Stimulated activated CD4-positive, alpha-beta T cell treated with anti-CD3 and anti-CD28 coated beads, TNF-alpha, amount 100 ng/mL, for 24 hours (primary cell): ENCODE measurements at places on chromosomes 3 and 15.

GRCh38 chr15:90336705-90337141 is 15.4 kb upstream of the ZNF774 start:
- no peak for DNase-seq

DNA sequence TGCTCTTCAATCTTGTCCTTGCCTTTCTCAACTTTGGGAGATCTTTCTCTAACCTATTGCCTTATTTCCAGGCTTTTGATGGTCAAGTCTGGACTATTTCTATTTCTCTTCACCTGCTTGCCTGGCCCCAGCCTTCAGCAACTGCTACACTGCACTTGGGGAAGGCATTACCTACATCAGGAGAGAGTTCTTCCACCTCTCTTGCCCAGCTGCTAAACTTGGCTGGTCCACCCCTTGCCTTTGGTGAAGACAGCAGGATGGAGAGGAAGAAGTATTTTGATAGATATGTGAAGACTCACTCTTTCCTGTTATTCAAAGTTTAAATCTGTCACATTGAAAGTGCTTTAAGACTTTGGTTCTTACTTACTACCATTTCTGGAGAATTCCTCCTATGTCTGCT is 574.8 kb downstream of the ZPLD1 start:
- DNase-seq = no peak

GRCh38 chr15:70530503-70530902 is 232.9 kb downstream of the UACA start:
- DNase-seq = no peak

GRCh38 chr15:76930831-76931396 is 635 bp upstream of the RCN2 start:
- DNase-seq = no peak

GRCh38 chr3:64163755-64164148 is 61.5 kb downstream of the PRICKLE2 start:
- DNase-seq = no peak

DNA sequence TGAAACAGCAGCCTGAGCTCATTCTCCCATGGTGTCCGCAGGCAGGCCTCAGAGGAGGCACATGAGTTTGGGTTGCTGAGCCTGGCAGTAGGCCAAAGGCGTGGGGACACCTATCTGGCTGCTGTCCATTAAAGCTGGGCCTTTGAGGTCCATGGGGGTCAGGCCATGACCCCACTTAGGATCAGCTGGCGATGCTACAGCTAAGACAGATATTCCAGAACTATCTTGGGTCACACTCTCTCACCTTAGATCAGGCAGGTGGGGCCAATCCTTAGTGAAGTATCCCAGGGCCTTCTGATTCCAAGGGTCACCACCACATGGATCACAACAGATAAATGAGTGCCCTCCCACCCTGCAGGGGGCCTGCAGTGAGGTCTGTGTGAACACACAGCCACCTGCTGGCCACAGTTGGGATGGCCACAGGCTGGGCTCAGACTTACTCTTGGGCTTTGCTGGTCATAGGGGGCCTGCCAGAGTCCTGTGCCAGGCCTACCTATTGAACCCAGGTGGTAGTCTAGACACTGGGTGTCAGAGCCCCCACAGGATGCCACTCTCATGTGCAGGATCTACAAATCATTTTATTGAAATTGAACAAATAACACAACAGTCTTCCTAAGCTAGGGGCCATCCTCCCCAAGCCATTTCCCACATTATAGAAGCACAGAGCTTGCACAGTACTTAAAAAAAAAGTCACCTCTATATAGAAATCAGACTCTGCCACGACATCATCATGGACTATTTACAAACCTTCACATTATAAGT is 2.0 kb upstream of the HYAL2 start:
- no peak for DNase-seq

DNA sequence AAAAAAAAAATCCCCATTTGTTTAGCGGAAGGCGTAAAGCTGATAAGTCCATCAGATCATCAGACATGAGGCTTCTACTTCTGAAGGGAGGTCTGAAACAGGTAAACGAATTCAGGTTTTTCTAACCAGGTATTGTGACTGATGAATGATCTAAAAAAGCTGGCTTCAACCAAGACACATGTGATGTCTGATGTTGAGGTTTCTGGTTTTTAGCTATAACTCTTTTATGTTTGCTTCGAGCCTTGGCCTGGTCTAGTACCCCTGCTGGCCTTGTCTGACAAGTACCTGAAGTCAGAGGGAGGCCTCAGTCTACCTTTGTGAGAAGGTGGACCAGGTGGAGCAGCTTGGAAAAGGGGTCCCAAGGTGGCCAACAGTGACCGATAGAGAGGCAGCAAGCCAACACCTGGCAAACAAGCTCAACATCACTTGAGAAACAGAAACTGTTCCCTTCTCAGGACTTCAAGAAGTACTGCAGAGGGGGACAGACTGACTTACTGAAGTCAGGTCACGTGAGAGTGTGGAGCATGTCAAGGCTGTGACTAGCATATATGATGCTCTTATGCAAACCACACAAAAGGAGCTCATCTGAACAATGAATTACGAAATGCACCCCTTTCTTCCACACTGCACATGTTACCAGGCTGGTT is 33.0 kb upstream of the CA12 start:
- no peak for DNase-seq

- no peak for DNase-seq
Observed at GRCh38 chr15:88345962-88346361, 89.4 kb upstream of the NTRK3 start.

GRCh38 chr3:114456742-114457141 is 162.9 kb downstream of the TIGIT start:
- DNase-seq = no peak

- DNase-seq = no peak
Observed at GRCh38 chr15:78067328-78068228, 9.9 kb downstream of the TBC1D2B start.

DNA sequence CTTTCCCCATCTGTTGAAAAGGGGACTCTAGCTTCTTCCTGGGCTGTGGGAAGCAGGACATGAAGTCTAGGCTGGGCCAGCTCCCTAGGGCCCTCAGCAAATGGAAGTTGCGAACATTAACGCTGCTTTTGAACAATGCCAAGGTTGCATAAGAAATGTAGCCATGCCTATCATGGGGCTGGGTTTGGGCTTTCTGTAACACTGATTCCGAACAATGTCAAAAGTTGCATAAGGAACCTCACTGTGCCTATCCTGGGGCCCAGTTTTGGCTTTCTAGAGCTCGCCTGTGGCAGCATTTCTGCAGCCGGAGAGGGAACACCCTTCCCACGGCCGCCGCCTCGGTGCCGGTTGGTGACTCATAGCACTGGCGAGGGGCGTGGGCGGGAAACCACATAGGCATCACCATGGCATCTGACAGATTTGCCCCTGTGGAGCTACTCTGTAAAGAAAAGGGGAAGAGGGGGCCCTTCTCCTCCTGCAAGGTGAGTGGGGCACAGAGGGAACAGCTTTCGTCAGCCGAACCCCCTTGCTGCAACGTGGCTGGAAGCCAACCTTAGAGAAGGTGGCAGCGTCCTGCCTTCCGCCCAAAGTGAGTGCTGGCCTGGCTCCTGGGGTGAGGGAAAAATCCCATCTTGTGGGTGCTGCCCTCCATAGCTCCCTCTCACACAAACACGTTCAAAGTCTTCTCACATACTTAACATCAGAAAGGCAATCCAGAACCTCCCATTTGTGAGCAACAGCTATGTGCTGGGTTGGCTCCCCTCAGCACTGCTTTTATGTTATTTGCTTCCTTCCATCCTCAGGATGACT is 46.6 kb upstream of the ATP2B2 start:
- DNase-seq = peak; percentile 70

DNA sequence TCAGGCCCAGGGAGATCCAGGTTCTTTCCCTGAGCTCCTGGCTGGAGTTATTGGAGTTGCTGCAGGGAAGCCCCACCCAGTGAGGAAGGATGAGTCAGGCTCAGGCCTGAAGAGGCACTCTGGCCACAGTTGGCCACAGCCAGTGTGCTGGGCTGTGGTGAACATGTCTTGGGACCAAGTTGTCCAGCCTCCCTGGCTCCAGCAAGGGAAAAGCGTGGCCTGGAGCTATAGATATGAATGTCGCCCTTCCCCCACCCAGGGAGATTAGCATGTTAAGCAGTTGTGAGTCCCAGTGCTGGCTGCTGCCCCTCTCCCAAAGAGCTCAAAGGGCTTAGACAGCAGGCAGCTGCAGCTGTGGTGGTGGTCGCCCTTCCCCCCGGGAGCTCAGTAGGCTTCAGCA is 963.2 kb downstream of the ROBO2 start:
- no peak for DNase-seq

- DNase-seq = no peak
Observed at GRCh38 chr3:79586232-79586631, 181.6 kb downstream of the ROBO1 start.

DNA sequence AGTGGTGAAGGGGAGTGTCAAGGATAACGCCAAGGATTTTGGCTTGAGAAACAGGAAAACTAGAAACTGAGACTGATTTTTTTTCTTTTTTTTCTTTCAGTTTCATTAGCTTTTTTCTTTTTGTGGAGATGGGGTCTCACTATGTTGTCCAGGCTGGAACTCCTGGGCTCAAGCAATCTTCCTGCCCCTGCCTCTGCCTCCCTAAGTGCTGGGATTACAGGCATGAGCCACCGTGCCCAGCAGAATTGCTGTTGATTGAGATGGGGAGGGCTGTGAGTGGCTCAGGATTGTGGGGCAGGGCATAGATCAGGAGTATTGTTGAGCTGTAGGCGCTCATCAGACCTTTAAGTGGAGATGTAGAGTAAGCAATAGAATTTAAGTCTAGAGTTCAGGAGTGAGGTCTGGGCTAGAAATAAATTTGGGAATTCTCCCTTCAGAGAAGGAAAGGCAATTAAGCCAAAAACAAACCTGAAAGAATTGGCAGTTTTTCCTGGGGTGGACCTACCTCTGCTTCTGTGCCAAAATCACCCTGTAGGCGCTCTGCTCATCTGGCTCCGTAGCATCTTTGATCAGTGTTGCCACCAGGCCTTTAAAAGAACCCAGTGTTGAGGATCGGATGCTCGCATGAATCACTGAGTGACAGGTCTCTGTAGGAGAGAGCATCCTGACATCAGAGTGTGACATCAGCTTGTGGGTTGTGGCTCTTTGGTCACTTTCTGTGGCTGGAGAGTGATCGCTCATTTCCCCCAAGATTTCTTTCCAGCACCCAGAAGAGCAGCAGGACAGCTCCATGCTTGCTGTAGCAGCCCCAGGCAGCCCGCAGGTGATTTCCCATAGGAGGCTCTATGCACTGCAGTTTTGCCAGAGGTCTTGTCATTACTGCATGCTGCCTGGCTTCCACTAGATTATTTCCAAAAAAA is 15.8 kb downstream of the ABHD17C start:
- DNase-seq = peak; percentile 45

DNA sequence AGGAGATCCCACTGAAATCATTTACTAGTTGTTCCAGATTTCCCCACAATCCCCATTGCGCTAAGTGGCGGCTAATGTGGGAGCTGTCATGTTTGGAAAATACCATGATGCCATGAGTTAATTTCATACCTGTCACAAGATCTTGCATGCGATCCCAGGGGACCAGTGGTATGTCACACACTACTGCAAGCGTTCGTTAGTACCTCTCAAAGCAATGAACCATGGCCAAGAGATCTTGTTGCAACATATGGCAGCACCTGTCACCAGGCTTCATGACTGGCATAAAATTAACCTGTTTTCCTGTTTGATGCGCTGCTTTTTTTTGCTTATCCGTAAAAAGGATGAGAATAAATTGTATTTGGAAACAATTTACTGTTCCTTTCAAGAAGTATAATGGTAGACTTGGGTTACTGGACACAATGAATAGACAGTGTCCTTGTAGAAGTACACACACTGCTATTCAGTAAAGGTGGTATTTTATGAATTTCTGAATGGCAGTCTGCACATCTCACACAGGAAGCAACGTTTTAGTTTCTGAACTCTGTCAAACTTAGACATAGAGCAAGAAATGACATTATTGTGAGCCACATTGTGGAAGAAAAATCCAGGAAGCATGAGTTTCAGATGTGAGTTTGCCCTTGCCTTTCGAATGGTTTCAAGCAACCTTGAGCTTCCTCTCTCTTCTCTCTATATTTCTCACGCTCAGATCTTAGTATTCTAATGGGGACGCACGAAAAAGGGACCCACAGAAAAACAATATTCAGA is 81.9 kb downstream of the CHL1 start:
- DNase-seq = no peak

DNA sequence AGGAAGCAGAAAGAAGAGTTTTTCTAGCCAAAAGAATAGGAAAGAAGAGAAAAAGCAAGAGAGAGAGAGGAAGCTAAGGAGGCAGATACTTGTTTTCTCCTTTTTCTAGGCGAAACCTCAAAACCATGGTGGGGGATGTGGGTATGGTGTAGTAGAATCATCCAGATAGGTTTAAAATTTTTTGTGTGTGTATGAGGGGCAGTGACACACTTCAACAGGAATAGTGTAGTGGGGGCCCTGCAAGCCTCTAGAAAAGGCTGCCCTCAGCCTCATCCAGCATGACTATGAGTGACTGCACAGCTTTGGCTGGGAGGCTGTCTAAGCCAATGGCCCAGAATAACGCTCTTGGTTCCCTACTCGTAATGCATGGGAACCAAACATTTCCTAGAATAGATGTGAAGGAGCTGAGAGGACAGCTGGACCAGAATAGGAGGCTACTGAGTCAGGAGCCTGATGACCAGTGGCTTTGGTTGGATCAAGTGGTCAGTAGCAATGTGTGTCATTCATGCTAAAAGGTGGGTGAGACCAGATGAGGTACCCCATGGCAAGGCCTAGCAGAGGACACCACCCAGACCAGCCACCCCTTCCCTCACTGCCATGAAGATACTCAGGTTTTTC is 24.4 kb downstream of the MOBP start:
- DNase-seq = no peak

DNA sequence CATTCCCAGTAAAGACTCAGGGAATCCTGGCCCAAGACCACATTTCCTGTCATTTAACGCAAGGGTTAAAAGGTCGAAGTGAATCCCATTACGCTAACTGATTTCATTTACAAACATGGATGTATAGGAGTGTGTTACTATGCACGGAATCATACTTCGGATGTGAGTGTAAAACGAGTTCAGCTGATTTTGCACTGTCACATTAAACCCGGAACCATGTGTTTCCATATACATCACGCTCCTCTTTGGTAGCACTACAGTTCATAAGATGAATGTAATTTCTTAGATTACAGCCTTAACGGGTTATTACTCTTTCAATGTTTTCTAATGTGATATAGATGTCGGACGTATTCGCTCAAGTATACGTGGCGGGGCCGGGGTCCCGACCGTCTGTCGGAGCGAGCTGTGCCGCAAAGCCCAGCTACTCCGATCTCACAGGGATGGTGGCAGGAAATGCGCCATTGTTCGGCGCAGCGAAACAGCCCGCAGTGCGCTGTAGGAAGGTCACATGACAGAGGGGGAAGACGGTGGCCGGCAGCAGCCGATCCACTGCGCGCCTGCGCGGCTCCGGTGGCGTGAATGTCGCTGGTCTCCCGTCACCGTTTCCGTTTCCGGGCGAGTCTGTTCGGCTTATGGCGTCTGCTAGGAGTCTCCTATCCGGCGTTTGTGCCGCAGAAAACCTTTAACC is 97.3 kb downstream of the NPAP1 start:
- DNase-seq = peak; percentile 49

- DNase-seq = no peak
Observed at GRCh38 chr3:45123030-45123429, 23.1 kb downstream of the CDCP1 start.

GRCh38 chr15:27769652-27770051 is 329.5 kb downstream of the OCA2 start:
- no peak for DNase-seq
